ENCODE measurements at places on chromosomes 16 and 17.

- DNase-seq: no peak
These were observed 118.0 kb upstream of the RPL38 start for GRCh38 chr17:74085434-74085833.

DNA sequence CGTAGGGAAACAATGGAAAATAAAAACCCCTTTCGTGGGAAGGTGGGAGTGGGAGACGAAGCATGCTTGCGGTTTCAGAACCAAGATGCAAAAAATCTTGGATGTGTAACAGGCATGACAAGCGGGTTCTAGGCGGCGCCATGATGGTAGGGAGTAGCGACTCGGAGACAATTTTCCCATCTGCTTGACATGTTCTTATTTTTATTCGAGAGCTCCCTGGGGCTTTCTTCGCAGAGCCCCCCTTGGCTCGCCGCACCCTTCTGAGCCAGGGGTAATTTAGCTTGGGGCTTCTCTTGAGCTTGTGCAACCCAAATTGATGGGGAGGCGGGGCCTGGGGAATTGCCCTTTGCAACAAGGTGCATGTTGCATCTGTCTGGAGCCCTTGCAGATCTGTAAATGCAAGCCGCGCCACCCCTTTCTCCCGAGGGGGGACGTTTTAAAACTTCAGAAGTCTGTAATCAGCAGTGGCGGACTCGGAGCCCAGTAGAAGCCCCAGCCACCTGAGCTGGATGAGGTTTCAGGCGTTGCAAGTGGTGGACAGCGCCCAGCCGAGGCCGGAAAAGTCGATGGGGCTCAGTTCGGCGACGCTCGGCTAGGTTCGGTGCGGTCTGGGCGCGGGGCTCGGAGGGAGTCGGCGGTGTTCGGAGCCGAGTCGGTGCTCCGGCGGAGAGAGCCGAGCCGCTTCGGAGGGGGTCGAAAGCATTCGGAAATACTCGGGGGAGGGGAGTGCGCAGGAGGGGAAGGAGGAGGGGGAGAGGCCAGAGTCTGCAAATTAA, 2.9 kb downstream of the GNAO1 start:
- DNase-seq: peak; percentile 72

GRCh38 chr17:59856859-59857794, 35.6 kb downstream of the TUBD1 start:
- DNase-seq: no peak

- DNase-seq: no peak
These were observed 260.7 kb upstream of the FOXF1 start for GRCh38 chr16:86249631-86250030.

GRCh38 chr17:65457183-65457582, 104.3 kb downstream of the AXIN2 start:
- no peak for DNase-seq

DNA sequence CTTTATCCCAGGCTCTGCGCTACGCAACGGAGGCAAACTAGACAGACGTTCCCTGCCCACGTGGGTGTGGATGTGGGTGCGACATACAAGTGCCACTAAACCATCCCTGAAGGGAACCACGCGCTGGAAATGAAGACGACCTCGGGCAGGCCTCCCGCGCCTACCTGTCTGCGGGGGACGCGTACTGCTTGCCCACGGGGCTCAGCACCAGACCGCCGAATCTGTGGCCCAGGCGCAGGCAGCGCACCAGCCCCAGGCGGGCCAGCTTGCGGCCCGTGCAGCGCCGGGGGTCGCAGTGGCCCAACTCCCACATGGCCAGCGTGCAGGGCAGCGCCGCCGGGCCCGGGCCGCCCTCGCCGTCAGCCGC, 480 bp downstream of the TSR3 start:
- DNase-seq: no peak

- DNase-seq: no peak
These were observed 159.9 kb downstream of the TMEM114 start for GRCh38 chr16:8430401-8430800.

DNA sequence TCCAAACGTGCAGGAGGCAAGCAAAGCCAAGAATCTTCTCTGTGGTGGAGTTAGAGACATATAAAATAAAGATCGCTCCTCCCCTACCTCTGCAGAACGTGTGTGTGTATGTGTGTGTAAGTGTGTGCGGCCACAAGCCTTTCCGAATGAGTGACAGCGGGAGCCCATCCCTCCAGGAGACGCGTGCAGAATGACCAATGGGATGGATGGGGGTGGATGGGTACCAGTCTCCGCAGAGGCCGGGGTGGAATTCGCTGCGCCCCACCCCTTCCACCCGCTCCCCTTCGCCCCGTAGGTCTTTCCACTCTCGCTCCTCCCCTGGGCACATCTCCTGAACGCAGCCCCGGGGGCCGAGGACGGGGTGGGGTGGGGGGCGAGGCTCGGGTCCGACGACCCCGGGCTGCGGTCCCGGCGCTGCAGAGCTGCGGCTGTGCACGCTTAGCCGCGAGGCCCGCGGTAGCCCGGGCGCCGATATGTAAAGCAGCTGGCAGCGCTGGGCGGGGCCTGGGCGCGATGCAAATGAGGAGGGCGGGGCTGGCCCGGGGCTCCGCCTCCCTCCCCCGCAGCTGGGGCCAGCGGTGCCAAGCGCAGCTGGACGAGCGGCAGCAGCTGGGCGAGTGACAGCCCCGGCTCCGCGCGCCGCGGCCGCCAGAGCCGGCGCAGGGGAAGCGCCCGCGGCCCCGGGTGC, at the start of gene PRKCB:
PRKCB (plus strand) TSS at position 594 of the 688 bp plus-strand sequence.
- peak; percentile 23 for DNase-seq

DNA sequence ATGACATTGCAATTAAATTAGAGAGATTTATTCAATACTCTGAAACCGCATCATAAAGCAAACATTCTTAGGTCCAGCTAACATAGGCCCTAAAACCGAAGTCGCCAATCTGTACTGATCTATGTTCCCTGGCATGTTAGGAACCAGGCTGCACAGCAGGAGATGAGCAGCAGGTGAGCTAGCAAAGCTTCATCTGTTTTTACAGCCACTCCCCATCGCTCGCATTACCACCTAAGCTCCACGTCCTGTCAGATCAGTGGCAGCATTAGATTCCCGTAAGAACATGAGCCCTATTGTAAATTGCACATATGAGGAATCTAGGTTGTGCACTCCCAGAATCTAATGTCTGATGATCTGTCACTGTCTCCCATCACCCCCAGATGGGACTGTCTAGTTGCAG, 91.5 kb downstream of the PARN start:
- DNase-seq: no peak

- no peak for DNase-seq
These were observed 300.9 kb downstream of the C16orf95 start for GRCh38 chr16:87016046-87017035.

- DNase-seq: no peak
These were observed 10.7 kb upstream of the HSD3B7 start for GRCh38 chr16:30974348-30974747.

- DNase-seq: no peak
These were observed 136.8 kb upstream of the CDH5 start for GRCh38 chr16:66229651-66230050.

DNA sequence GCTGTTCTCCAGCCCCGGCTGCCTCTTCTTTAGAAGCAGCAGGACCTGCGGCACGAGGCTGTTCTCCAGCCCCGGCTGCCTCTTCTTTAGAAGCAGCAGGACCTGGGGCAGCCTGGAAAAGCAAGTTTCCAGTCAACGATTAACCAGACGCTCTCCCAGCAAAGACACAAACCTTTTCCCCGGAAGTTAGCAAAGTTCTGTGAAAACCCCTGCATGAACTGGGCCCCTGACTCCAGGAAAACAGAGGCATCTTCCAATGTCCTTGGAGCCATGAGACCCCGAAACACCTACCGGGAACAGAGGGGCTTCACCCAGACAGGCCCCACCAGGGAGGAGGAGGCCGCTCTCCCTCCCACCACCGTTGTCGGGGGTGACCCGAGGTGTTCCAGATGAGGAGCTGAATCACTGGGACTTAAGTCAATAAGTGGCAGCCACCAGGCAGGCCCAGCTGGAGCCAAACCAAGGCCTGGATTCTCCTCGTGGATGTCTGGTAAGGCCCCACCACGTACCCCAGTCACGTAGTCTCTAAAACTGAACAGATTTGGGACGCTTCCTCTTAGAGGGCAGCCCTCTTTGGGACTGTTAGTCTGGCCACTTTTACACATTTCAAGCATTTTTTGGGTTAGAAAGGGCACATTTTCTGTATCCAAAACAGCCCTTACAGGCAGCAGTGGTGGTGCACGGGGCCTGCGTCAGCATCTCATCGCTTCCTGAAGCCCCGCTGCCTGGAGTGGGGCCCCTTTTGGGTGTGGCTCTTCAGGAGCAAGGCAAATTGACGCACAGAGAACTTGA, at the start of gene RPH3AL:
RPH3AL (minus strand) TSS at position 387 of the 792 bp plus-strand sequence. CDS start 25,264 bp downstream, outside the sequence.
- peak; percentile 20 for DNase-seq

GRCh38 chr17:59530531-59530930, 34.9 kb upstream of the DHX40 start:
- DNase-seq: no peak

GRCh38 chr17:37213927-37214326, 161.9 kb upstream of the C17orf78 start:
- no peak for DNase-seq

DNA sequence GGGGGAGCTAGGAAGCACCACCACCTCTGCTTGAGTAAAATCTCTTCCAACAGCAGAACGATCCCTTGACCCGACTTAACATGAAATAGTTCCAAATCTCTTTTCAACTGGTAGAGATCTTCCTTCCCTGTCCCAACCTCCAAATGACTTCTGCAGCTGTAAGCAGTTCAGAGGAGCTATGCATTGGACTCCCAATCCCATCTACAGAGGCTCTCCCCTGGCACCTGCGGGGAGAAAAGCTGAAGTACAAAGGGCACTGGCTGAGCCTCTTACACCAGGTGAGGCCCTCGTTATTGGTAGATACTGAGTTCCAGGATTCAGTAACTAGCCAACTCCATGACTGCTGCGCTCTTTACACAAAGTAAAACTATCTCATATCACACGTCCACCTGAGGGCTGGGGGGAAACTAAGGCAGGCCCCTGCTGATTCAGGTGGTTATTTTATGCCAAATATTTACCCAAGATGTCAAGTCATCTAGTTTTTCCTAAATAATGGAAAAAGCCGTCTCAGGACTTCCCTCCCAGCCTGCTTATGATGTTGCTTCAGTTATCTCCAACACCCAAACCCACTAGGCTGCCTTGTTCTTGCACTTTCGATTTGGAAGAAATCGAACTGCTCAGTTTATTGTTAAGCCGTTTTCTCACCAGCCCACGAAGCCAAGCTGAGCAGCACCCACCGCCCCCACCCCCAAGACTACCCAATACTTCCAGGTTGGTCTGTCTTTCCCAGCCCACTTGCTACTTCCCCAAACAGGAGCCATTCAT, 3.2 kb downstream of the ACTG1 start:
- no peak for DNase-seq

DNA sequence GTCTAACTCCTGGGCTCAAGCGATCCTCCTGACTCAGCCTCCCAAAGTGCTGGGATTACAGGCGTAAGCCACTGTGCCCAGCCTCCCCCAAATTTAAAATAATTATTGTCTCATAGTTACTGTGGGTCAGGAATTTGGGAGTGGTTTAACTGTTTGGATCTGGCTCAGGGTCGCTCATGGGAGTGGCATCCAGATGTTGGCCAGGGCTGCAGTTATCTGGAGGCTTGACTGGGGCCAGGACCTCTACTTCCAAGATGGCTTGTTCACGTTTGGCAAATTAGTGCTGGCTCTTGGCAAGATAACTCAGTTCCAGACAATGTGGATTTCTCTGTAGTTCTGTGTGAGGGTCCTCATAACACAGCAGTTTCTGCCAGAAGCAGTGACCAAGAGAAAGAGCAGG, 8.0 kb downstream of the TEN1 start:
- no peak for DNase-seq

- DNase-seq: peak; percentile 71
These were observed 45.8 kb downstream of the AKAP1 start for GRCh38 chr17:57130708-57131461.

- no peak for DNase-seq
These were observed 1.1 kb upstream of the DLX3 start for GRCh38 chr17:49996121-49996494.

GRCh38 chr16:30902029-30902972, 5.9 kb downstream of the CTF1 start:
- peak; percentile 64 for DNase-seq

- DNase-seq: no peak
These were observed 248.6 kb upstream of the MAF start for GRCh38 chr16:79849119-79849518.

DNA sequence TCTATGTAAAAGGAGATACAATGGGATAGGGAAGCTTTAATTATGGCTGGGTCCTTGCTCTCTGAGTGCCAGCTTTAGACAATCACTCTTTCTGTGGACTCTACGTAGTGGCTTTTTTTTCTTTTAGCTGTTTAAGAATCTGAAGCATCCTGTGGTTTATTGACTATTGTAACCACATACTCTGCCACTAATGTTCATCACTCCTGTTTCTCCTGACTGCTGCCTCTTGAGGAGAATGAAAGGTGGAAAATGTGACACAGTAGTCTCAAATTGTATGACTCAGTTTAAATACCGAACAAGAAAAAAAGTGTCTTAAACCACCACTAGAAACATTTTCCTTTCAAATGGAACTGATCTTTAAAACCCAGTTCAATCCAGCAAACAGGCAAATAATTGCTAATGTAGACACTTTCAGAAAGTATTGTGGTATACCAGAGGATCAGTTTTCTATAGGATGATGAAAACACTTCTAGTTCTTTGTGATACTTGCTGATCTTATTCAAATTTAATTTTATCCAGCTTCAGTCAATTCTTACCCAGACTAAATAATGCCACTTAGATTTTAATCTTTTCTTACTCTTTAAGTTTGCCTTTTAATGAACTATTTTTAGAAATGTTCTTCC, 302.7 kb upstream of the PMFBP1 start:
- DNase-seq: peak; percentile 97

GRCh38 chr17:38605411-38605840, 326 bp downstream of the SRCIN1 start:
- DNase-seq: no peak

DNA sequence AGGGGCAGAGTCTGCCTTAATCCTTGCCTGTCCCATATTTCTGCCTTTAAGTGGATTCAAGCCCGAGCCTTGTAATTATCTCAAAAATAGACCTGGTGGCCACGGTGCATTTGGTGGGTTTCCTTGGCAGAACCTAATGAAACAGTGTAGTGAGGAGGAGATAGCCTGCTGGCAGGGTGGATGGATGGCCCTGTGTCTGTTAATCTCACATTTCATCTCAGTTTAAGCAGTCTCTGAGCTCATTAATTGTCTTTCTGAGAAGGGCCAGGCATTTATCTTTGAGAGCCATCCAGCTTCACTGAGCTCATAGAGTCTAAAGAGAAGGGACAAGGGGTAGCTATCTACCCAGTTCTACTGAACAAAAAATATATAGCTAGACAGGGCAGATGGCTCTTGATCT, 364.0 kb upstream of the EEF2KMT start:
- no peak for DNase-seq
